Activated CD4-positive, alpha-beta T cell treated with anti-CD3 and anti-CD28 coated beads, Interleukin-2, amount 50 U/mL, for 4 hours (primary cell): ENCODE measurements at places on chromosomes 5 and 9.

GRCh38 chr5:112720576-112720975 lies 17.1 kb upstream of the APC start:
- DNase-seq: no peak

GRCh38 chr5:80620211-80620610 lies 34.2 kb upstream of the MSH3 start:
- DNase-seq: no peak

GRCh38 chr5:68757626-68758212 lies 336.1 kb upstream of the SLC30A5 start:
- DNase-seq: no peak

DNA sequence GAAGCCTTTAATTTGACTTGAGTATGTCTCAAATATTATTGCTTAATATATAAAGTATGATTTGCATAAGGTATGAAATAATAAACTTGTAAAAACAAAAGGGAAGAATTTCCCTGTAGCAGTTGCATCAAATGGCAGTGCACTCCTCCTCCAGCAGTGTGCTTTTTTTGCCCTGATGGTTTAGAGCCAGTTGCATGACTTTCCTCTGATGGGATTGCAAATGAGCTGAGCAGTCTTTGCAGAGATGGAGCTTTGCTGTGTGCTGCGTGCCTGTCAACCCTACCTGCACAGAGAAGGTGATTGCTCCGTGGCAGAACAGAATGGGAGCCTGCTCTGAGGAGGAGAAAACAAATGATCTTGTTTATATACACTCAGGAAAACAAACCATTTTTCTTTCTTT lies 22.7 kb upstream of the CATSPER3 start:
- DNase-seq: no peak

DNA sequence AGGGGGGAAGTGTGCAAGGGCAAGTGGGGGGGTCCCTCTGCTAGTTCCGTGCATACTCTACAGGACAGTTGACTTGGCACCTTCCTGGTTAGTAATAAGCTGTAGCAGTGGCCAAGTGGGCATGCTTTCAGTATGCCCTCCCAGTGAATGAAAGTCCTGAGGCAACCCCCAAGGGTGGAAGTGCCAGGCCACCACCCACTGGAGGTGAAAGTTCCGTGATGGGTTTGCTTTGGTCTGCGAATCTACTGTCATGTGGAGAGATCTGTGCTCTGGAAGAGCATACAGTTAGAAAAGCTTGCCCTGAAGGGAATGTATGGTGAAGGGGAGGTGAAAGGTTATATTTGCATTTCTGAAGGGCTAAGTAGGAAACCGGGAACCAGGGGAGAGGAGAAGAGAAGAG lies 10.3 kb downstream of the FXN start:
- no peak for DNase-seq

- no peak for DNase-seq
Observed at GRCh38 chr5:1873243-1873959, 9.3 kb downstream of the IRX4 start.

- no peak for DNase-seq
Observed at GRCh38 chr5:1836891-1837880, 36.0 kb downstream of the NDUFS6 start.

DNA sequence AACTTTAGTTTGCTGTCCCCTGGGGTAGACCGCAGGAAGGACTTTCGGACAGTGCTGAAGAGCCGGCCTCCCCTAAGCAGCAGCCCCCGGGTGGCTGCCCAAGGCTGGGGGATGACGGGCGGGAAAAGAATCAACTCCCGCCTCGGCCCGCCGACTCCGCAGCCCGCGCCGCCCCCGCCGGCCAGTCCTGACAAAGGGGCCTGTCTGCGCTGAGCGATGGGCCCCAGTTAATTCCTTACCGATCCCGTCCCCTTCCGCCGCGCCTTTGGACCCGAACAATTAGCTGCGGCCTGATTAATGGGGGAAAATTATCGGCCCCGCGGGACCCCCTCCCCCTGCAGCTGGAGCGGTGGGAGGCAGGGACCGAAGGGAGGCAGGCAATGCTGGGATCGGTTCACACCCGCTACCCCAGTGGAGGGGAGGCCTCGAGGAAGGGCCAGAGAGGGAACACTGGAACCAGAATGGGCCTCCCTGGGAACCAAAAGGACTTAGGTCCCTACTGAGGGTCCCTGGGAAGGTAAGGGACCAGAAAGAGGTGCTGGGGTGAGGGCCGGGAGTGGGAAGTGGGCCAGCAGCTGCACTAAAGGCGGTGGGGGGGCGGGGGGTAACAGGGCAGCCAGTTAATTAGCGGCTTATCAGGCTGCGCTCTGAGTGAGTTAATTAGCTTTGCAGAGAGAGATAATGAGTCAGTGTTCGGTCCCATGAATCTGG lies 4.2 kb downstream of the ARID3C start:
- no peak for DNase-seq

DNA sequence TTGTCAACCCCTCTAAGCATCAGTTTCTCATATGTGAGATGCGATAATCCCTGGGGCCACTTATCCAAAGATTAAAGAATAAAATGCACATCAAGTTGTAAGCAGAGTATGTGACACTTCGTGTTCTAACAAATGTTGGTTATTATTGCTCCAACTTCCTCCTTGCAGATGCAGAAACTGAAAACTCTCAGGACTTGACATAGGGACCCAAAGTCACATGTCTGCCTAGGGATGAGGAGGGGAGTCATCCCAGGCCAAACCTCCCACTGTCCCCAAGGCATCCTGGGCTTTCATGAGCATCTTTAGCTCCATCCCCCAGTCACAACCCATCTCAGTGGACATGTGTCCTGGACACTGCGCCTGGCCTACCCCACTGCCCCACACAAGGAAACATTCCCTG lies 27.5 kb upstream of the SYK start:
- no peak for DNase-seq

DNA sequence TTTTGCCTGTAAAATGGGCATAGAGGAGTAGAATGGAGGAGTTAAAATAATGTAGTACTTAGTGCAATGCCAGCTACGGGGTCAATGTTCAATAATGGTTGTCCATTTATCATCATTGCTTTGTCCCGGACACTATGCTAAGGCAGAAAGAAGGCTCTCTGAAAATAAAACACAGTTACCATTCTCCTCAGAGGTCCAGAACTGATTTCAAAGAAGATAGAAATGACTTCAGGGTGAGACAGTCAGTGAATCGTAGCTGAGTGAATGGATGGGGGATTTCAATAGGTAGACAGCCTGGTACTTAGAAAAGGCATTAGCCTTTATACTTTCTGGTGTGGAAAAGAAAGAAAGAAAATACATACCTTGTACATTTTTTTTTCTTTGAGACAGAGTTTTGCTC lies 1.2 kb upstream of the AK3 start:
- DNase-seq: no peak

GRCh38 chr5:172425402-172425801 lies 28.9 kb downstream of the SH3PXD2B start:
- DNase-seq: no peak

DNA sequence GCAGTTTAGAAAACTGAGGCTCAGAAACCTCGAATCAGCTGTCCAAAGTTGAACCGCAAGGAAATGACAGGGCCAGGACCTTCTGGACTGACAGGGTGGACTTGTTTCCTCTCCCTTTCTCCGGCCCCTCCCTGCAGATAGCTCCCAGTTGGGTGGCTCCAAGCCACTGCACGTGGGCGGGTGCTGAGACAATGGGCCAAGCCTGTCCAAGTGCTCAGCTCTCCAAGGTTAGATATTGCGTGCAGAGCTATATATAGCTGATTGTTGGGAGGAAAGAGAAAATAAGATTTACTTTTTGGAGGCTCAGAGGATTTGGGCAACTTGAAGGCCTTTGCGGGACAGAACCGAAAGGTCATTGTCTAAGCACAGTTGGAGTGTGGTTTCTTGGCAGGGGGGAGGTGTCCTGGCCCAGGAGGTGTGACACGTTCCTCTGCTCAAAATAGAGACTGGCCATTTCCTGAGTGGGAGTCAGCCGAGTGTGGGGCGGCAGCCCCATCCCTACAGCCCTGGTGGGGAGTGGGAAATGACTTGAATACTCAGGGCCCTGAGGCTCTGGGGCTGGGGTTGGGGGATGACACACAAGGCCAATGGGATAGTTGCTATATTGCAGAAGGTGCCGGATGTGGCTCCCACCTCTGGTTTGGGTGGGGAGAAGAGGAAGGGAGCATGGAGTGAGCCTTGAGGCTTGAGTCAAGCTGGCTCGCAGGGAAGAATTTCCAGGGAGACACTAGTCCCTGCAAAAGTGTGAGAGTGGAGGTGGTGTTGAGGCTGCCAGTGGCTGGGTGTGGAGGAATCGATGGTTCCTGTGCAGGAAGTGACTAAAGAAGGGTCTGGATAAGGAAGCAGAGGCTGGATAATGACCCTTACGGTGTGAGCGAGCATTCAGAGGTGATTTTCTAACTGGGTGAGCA lies 44.4 kb upstream of the SMAD5 start:
- DNase-seq: no peak

DNA sequence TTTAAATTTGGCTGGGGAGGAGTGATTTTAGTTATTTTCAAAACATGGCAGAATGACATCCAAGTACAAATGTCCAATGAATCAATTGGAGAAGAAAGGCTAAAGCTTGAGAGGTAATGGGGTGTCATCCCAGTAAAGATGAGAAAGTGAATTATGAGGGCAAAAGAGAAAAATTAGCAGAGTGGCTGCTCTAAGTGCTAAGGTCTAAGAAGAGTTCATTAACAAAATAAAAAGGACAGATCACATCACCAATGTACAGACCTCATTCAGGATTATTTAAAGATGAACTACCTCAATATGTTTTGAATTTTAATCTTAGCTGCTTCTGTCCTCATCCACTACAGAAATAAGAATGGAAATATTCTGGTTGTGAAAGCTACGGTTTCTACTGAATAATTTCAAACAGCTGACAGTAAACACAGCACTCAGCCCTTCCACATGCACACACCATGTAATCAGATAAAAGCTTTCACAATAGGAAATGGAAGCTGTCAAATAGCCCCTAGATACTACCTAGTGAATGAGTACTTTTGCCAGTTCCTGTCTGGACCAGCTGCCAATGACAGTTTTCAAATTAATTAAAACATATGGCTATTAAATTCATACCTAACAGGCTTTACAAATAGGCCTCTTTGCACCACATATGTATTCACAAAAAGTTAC lies 171.5 kb downstream of the SSBP2 start:
- no peak for DNase-seq
